ENCODE measurements at places on chromosomes 12 and 14. TPM values are rescaled to one million over a fixed set of nuclear protein-coding genes. Genes with fewer than 3 reads are reported as not detected.

GRCh38 chr12:110744151-110744571 is 1.5 kb upstream of the PPP1CC start:
- peaks cover 6% of the 10 kb centered on the region for H3K36me3 ChIP-seq
- H3K27me3 ChIP-seq = no peaks in the 10 kb centered on the region
- no peak overlapping the region for H3K4me3 ChIP-seq
- H3K4me1 ChIP-seq = peaks cover 30% of the 10 kb centered on the region

Gene MSI1
- total RNA-seq = not detected

DNA sequence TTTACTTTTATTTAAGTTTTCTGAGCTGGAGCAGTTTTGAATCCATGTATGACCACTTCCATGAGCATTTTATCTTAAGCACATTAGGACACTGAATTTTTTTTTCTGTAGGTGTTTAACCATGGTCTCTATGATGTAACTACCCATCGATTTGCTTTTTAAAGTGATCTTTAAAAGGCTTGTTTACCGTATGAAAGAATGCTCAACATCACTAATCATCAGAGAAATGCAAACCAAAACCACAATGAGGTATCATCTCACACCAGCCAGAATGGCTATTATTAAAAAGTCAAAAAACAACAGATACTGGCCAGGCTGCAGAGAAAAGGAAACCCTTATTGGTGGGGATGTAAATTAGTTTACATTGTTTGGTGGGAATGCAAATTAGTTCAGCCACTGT is 23.0 kb downstream of the GLRX5 start:
- H3K36me3 ChIP-seq = no peaks in the 10 kb centered on the region
- no peak overlapping the region for H3K4me3 ChIP-seq
- H3K27me3 ChIP-seq = no peaks in the 10 kb centered on the region

Gene NRIP2
- not detected for total RNA-seq

- no peaks in the 10 kb centered on the region for H3K36me3 ChIP-seq
- peaks cover 4% of the 10 kb centered on the region for H3K4me1 ChIP-seq
- H3K27ac ChIP-seq = no peak overlapping the region
- DNase-seq = no peak
- no peak overlapping the region for H3K4me3 ChIP-seq
These were observed 84.3 kb upstream of the TTC7B start for GRCh38 chr14:90900476-90901083.

DNA sequence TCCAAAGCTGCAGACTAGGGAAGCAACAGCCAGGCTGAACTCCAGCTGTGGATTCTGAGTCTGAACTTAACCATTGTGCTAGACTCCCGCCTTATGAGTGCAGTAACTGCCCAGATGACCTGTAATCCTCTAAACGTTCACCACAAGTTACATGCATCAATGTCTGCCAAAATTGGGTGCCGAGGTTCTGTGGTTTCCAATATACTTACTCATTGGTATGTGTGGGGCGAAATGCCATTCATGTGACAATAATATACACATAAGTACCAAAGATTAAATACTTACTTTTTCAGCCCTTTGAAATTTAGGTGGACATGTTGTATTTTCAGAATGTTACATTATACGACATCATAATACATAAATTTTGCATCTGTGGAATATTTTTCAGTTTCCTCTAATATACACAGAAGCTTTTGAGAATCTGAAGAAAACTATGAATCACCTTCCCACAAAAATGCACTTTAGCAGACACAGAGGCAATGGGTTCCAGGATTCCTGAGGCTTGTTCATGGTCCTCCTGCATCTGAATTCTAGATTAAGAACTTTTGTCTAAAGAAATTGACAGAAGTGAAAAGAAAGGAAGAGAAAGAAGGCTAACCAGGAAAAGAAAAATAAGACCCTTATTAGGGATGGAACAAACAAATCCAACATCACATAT is 31.7 kb downstream of the GRIP1 start:
- no peaks in the 10 kb centered on the region for H3K36me3 ChIP-seq
- H3K4me3 ChIP-seq = no peak overlapping the region
- no peaks in the 10 kb centered on the region for H3K4me1 ChIP-seq
- H3K27me3 ChIP-seq = no peaks in the 10 kb centered on the region

GRCh38 chr14:104389326-104390220 is 190.0 kb upstream of the C14orf180 start:
- H3K4me1 ChIP-seq = peaks cover 76% of the 10 kb centered on the region
- peak; percentile 61 for DNase-seq
- H3K4me3 ChIP-seq = no peak overlapping the region
- H3K27ac ChIP-seq = no peak overlapping the region

GRCh38 chr14:49851813-49852212 is 775 bp downstream of the NEMF start:
- no peaks in the 10 kb centered on the region for H3K27me3 ChIP-seq
- DNase-seq = peak; percentile 60
- peaks cover 35% of the 10 kb centered on the region for H3K4me1 ChIP-seq

DNA sequence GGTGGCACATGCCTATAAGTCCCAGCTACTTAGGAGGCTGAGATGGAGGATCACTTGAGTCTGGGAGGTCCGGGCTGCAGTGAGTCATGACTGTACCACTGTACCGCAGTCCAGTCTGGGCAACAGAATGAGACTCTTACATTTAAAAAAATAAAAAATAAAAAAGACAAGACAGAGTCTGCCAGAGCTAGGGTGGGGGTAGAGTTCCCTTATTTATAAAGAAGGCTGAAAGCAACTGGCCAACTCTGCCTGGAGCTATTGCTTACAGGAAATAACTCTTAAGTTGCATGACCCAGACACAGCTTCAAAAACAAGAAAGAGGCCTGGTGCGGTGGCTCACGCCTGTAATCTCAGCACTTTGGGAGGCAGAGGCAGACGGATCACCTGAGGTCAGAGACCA is 31.5 kb downstream of the NUMB start:
- no peak overlapping the region for H3K27ac ChIP-seq
- H3K36me3 ChIP-seq = no peaks in the 10 kb centered on the region
- H3K4me1 ChIP-seq = peaks cover 39% of the 10 kb centered on the region
- no peak overlapping the region for H3K4me3 ChIP-seq
- H3K27me3 ChIP-seq = no peaks in the 10 kb centered on the region
- DNase-seq = no peak

DNA sequence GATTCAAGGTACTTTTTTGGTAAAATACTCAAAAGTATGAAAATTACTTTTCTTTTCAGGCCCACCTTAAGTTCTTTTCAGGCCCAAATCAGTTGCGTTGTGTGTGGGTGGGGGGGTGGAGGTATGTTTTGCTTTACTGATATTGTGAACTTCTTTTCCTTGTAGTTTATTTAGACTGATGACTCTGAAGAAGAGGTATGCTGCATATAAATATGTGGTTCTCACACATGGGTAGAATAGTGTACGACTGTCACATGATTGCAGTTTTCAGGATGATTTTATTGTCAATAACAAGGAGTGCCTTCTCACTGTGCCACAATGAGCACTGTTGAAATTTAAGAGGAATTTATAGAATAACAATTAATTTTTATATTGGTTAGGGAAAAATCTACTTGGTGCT is 166.6 kb upstream of the ATP2B1 start:
- no peaks in the 10 kb centered on the region for H3K36me3 ChIP-seq
- DNase-seq = peak; percentile 23
- no peak overlapping the region for H3K27ac ChIP-seq
- no peak overlapping the region for H3K4me3 ChIP-seq

DNA sequence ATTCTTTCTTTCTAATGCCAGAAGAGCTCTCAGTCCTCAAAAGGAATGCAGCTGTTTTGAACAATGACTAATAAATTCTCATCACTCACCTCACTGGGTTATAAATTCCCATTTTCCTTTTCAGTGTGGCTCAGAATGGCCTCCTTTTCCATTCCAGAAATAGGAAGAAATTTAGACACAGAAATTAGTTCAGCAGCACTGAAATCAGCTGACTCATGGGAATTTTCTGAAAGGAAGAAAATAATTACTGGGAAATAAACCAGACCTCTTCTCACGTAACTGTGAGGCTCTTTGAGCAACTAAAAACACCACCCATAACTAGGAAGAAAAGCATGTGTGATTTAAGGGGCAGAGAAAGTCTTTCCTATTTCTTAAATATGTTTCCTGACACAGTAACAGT is 23.8 kb downstream of the CD163 start:
- H3K27me3 ChIP-seq = no peaks in the 10 kb centered on the region
- H3K4me3 ChIP-seq = no peak overlapping the region
- DNase-seq = no peak
- no peaks in the 10 kb centered on the region for H3K4me1 ChIP-seq

DNA sequence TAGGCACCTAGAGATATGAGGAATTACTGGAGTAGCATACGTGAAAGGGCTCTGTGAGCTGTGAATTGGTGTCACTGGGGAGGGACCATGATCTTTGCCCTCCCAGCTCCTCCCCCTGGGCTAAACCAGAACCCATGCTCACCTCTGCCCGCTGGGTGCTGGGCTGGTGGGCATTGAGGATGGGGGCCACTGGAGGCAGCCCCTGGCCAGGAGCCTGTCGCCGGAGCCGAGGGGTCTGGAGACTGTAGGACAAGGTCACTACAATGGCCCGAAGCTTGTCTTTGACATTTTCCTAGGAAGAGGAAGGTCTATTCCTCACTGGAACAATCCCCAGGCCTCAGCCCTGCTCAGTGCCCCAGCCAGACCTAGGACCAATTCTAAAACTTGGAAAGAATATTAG is 11.6 kb downstream of the ITGA7 start:
- H3K27me3 ChIP-seq = no peaks in the 10 kb centered on the region
- H3K4me3 ChIP-seq = no peak overlapping the region
- H3K36me3 ChIP-seq = no peaks in the 10 kb centered on the region
- no peaks in the 10 kb centered on the region for H3K4me1 ChIP-seq

- H3K36me3 ChIP-seq = peaks cover 13% of the 10 kb centered on the region
- peaks cover 6% of the 10 kb centered on the region for H3K4me1 ChIP-seq
- no peak overlapping the region for H3K4me3 ChIP-seq
- no peaks in the 10 kb centered on the region for H3K27me3 ChIP-seq
- H3K27ac ChIP-seq = no peak overlapping the region
These were observed 14.4 kb upstream of the ATF1 start for GRCh38 chr12:50749459-50749882.

Gene MMP14
- total RNA-seq = 0.72 TPM

- no peaks in the 10 kb centered on the region for H3K36me3 ChIP-seq
- peak overlapping the region; percentile 55 for H3K4me3 ChIP-seq
- peak overlapping the region; percentile 97 for H3K27ac ChIP-seq
- H3K4me1 ChIP-seq = peaks cover 94% of the 10 kb centered on the region
- DNase-seq = peak; percentile 93
- H3K27me3 ChIP-seq = no peaks in the 10 kb centered on the region
These were observed 181.9 kb downstream of the PRKCH start for GRCh38 chr14:61503167-61503801.

DNA sequence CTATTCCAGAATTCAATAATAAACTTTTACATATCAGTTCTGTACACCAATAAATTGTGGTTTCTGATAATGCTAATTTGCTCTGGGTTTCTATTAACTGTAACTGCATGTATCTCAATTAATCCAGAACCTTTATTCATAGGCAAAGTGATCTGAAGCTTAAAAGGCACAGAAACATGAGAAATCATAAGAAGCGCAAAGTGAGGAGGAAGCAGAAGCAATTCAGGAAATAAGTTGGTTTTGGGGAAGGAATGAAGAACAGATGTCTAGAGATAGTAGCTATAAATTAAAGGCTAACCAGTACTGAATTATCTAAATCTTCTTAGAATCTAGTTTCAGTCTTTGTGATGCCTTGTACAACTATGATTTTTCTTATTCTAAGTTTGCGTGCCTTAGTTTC is 24.6 kb downstream of the KERA start:
- no peaks in the 10 kb centered on the region for H3K4me1 ChIP-seq
- no peak for DNase-seq
- no peak overlapping the region for H3K27ac ChIP-seq
- no peaks in the 10 kb centered on the region for H3K36me3 ChIP-seq
- H3K4me3 ChIP-seq = no peak overlapping the region
- H3K27me3 ChIP-seq = no peaks in the 10 kb centered on the region

GRCh38 chr12:26224657-26225056 is 29.3 kb downstream of the SSPN start:
- H3K4me1 ChIP-seq = no peaks in the 10 kb centered on the region
- H3K36me3 ChIP-seq = no peaks in the 10 kb centered on the region
- H3K4me3 ChIP-seq = no peak overlapping the region
- no peak for DNase-seq
- H3K27me3 ChIP-seq = no peaks in the 10 kb centered on the region

Gene KERA
- not detected for total RNA-seq

Gene NUBPL
- total RNA-seq = 35.1 TPM

GRCh38 chr14:94570002-94570400 is 8.8 kb downstream of the SERPINA4 start:
- no peaks in the 10 kb centered on the region for H3K36me3 ChIP-seq
- no peak for DNase-seq
- H3K4me1 ChIP-seq = no peaks in the 10 kb centered on the region

Gene TRPV4
- not detected for total RNA-seq

GRCh38 chr12:114588061-114588460 is 95.9 kb downstream of the TBX3 start:
- no peak for DNase-seq
- no peaks in the 10 kb centered on the region for H3K4me1 ChIP-seq
- H3K4me3 ChIP-seq = no peak overlapping the region
- no peak overlapping the region for H3K27ac ChIP-seq
- H3K36me3 ChIP-seq = no peaks in the 10 kb centered on the region

Gene NPFF
- not detected for total RNA-seq

Gene OLR1
- not detected for total RNA-seq

DNA sequence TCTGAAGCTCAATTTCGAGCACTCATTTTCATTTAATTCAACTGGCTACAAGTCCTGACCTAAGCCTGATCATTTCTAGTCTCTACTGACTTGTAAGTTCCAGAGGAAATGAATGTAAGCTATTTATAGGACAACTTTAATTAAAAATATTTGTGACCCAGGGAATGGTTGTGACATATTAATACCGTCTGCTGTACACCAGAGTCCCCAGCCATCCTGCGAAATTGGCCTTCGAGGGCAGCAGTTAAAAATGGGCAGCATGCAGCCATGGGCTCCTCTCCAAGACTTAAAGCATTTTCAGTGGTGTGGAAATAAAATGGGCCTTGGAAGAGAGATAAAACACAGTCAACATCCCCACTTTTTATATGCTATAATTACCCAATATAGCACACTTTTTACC is 30.7 kb upstream of the OVCH1 start:
- no peaks in the 10 kb centered on the region for H3K27me3 ChIP-seq
- no peak overlapping the region for H3K27ac ChIP-seq
- no peak for DNase-seq
- no peaks in the 10 kb centered on the region for H3K4me1 ChIP-seq
- H3K36me3 ChIP-seq = no peaks in the 10 kb centered on the region
- no peak overlapping the region for H3K4me3 ChIP-seq

DNA sequence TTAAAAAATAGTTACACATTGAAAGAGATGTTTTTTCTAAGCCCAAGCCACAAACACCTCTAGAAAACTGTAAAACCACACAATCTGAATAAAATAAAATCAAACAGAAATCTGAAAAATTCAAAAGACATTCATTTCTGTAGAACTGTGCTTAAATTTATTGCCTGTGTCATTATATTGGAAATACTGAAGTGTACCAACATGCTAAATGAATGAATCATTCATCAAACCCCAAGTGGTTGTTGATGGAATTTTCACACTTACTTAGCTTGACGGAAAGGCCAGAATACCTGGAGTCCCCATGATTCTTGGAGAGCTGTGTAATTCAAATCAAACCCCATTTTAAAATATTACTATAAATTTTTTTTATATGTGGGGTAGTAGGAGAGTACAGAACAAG is 2.7 kb downstream of the KITLG start:
- no peaks in the 10 kb centered on the region for H3K27me3 ChIP-seq
- no peaks in the 10 kb centered on the region for H3K36me3 ChIP-seq
- no peak for DNase-seq

Gene MIA2
- 65.7 TPM for total RNA-seq

Gene SRSF5
- total RNA-seq = 379 TPM

GRCh38 chr14:70116278-70116677 is 72.5 kb downstream of the SLC8A3 start:
- no peak overlapping the region for H3K27ac ChIP-seq
- H3K4me1 ChIP-seq = peaks cover 18% of the 10 kb centered on the region
- H3K4me3 ChIP-seq = no peak overlapping the region
- 0 out of 2 replicates have a peak, but pooled peaks cover 2% of the 10 kb centered on the region for H3K27me3 ChIP-seq

Measured in Karpas-422 (cell line).